ENCODE measurements at places on chromosomes 5 and 9.

DNA sequence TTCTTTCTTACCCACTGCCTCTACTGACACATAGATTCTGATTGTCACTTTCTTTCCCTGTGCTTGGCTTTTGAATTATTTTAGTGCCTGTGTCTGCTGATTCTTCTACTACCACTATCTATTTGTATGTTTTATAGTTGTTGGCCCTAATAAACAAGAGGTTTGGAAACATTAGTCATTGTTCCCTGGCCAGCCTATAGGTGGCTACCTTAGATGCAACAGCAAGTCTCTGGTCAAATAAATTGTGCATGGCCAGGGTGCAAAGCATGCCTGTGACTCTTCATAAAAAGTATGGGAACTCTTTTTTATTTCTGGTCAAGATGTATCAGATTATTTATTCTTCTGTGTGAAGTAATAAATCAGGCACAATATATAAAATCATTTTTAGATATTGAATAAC lies 124.4 kb downstream of the PLK2 start:
- DNase-seq = no peak

- DNase-seq = no peak
Measured at GRCh38 chr9:94805585-94805984, 79.1 kb downstream of the AOPEP start.

DNA sequence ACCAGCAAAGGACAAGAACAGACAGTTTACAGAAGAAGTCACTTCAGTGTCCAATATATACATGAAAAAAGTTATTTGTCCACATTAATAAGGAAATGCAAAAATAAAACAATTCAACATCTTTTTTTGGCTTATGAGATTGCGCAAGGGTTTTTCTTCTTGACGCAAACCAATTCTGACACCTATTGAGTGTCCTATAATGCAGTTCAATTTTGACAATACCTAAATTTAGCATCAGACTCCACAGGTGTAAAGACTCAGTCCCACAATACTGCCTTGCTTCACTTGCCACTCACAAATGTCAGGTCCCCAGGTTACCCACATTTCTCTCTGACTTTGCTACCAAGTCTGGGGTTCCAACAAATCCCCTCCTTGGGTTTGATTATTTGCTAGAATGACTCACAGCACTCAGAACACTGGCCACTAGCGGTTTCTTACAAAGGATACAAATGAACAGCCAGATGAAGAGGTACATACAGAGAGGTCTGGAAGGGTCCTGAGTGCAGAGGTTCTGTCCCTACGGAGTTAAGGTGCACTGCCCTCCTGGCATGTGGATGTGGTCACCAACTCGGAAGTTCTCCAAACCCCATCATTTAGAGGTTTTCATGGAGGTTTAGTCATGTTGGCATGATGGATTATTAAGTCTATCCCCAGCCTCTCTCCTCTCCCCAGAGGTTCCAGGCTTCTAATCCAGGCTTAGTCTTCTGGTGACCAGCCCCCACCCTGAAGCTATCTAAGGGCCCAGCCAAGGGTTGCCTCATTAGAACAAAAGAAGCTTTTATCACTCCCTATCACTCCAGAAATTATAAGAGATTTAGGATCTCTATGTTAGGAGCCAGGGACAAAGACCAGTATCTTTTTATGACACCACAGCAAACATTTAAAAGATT lies 27.0 kb upstream of the SLC22A5 start:
- DNase-seq = no peak

GRCh38 chr5:170067574-170068170 lies 38.0 kb upstream of the FOXI1 start:
- DNase-seq = no peak

DNA sequence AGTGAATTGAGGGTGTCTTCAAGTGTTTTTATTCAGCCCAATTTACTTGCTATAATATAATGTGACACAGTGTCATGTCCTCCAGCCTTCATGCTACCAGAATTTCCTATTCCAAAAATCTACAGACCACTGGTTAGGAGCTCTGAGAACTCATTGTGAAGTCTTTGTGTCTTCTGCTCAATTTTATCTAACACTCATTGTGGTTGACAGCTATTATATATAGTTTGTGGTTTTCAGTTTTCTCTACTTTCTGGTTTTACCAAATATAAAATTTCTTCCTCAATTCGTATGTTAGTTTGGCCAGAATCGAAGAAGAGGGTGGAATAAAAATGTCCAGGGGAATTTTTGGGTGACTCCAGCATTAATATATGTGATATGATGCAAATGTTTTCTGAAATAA lies 509.3 kb upstream of the NUDT12 start:
- DNase-seq = no peak

GRCh38 chr5:154269414-154269813 lies 78.9 kb downstream of the GALNT10 start:
- DNase-seq = no peak

- DNase-seq = no peak
Measured at GRCh38 chr5:178940569-178941360, at the start of gene ZNF454. Gene ZNF454, plus strand, starts transcription at chr5:178941198. Its CDS starts 1,594 bp downstream, at chr5:178942792.

GRCh38 chr9:116377179-116377798 lies 223.7 kb downstream of the PAPPA start:
- DNase-seq = no peak

- no peak for DNase-seq
Measured at GRCh38 chr5:88881571-88881971, 1.4 kb downstream of the MEF2C start.

DNA sequence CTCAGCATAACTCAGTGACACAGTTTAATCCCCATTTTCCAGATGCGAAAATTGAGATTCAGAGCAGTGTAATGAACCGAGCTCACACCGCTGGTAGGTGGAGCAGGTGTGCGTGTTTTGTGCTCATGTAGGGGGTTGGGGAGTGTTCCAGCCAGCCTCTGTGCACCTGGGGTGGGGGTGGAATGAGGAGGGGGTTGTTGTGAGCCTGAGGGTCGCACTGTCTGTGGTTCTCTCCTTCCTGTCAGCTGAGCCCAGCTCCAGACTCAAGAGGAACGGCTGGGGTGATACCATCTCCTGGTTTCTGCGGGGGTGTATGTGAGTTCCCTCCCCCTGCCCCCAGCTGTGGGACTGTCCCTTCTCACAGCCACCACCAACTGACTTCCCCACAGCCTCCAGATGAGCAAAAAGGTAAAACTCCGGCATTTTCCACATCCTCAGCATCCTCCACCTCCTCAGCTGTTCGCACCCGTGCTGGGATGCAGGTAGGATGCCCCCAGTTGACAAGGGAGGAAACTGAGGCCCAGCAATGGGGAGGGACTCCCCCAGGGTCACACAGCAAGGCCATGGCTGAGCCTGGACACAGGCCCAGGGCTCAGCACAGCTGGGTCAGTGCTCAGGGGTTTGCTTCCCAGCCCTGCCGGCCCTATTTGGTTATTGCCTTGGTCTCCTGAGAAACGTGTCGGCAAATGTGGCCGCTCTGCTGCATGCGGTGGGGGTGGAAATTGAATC lies 2.1 kb downstream of the SH2D3C start:
- DNase-seq = peak; percentile 45

- no peak for DNase-seq
Measured at GRCh38 chr5:170570476-170570875, 66.7 kb downstream of the KCNIP1 start.

Measured in stimulated activated CD4-positive, alpha-beta T cell treated with anti-CD3 and anti-CD28 coated beads, TNF-alpha, amount 100 ng/mL, for 1 hour (primary cell).